ENCODE measurements at places on chromosomes 4 and X.

GRCh38 chrX:24515447-24515846 lies 50.4 kb downstream of the PDK3 start:
- no peak for DNase-seq

DNA sequence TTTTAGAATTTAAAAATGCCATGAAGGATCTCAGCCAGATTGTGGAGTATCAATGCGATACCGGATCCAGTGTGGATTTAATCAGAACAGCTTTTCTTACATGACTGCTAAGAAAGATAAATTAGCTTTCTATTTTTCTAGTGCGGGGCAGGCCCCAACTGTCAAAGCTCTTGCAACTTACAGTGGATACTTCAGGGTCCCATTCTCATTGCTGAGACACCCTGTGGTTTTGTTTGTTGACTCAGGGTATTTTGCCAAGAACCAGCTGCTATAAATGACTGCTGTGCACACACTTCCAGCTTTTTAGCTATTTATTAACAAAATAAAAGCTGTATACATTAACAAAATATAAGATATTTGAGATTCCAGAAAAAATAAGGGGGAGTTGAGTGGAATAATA lies 166.4 kb downstream of the DCLK2 start:
- DNase-seq = no peak

DNA sequence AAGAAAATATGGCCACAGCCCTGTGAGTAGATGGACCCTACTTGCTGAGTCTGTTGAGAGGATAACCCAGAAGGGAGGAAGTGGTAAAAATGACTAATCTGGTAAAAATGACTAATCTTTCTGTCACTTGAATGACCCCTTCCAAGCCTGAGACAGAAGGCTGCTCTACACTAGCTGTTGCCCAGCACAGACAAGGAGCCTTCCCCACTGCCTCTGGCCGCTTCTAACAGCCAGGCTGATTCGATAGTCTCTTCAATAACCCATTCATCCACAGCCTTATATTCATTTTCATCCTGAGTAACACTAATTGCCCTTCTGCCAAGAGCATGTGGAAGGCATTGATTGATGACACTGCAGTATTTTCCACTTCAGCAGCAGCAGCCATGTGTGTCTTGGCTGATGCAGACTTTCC lies 18.4 kb downstream of the MAGEB17 start:
- DNase-seq = no peak

DNA sequence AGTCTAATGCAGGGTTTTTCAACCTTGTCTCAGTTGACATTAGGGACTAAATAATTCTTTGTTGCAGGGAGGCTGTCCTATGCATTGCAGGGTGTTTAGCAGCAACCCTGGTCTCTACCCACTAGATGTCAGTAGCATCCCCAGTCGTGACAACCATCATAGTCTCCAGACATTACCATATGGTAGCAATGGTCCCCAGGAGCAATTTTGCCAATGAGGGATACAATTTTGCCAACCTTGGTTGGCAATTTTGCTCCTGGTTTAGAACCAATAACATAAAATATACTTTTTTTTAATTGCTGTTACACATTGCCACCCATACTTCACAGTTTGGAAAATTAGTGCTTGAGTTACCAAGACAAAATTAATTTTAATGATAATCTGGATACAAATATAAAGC lies 6.0 kb downstream of the EREG start:
- DNase-seq = peak; percentile 32

- no peak for DNase-seq
Observed at GRCh38 chrX:154357205-154357604, 17.2 kb downstream of the FLNA start.

DNA sequence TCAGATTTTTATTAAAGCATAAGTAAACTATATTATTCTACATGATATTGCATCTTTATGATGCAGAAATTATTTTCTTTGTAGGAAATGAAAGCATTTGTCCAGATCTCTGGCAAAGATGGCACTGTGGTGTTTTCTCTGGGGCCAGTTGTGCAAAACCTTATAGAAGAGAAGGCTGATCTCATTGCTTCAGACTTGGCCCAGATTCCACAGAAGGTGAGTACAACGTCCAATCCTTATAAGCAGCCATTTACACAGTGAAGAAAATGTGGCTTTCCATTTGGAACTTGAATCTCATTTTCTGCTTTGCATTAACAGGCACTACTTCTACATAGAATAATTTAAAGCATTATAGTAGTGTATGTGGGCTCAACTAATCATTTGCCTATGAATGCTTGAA lies 6.9 kb upstream of the UGT2B7 start:
- DNase-seq = no peak

DNA sequence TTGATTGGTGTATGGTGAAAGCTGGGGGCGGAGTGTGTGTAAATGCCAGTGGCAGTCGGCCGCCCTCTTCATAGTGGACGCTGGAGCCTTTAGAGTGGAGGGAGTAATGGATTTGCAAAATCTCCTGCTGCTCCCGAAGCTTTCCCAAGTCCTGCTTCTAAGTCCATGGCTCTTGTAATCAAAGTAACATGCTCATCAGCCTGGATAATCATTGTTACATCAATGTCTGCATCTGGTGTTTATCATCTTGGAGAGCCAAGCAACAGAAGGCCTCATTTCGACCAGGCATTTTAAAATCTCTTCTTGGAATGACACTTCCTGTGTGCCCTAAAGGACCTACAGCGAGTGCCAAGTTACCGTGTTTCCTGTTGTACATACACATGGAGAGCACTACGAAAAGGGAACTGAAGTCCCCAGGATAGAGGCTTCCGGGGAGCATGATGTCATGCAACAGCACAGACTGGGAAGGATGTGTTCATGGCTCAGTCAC lies 32.2 kb downstream of the UNC5C start:
- no peak for DNase-seq

GRCh38 chrX:118726887-118727685 lies at the start of gene IL13RA1:
IL13RA1 (plus strand) TSS chrX:118727606; CDS start chrX:118727639, 33 bp downstream.
- peak; percentile 82 for DNase-seq

DNA sequence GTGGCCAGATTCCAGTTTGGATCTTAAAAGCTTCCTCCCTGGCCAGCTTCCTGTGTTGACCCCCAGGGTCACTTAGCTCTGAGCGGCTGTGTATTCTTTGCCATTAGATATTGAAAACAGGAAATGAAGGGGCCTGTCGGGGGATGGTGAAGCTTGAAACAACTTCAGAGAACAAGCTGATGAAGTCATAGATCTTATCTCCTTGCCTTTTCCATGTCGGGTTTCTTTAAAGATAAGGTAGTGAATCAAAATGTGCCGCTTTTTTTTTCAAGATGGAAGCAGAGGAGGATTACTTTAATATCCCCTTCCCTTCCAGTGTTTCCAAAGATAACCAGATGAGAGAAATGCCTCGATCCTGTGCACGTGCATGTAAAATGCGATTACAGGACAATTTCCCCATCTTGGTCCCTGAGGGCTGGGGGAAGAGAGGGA lies 508.5 kb downstream of the MID1IP1 start:
- DNase-seq = no peak

DNA sequence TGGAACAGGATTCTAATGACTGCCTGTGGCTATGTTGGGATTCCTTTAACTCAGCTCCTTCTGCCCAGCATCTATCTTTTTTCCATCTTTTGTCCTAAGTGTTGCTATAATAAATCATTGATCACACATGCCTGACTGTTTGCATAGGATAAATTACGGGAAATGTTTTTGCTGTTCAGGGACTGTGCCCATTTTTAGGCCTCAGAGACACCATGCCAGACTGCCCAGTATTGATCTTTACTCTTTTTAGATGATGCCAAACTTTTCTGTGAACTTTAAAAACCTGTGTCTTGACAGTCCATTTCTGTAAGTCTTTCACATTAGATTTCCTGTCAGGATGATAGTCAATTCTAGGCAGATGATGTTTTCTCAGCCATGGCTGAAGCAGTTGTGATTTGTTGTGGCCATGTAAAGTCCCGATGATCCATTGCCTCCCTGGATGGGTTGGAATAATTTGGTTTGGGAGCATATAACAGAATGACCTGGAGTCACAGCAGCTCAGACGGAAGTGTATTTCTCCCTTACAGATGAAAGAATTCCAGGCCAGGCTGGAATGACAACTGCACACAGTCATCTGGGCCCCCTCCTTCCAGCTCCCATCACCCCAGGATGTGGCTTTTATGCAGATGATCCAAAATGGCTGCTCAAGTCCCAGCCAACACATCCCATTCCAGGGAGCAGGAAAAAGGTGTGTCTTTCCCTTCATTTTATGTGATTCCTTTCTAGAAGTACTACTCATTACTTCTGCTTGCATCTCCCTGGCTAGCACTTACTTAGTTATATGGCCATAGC lies 3.4 kb downstream of the HTT-AS start:
- DNase-seq = no peak

GRCh38 chrX:130079824-130080406 lies 30.4 kb downstream of the ELF4 start:
- DNase-seq = peak; percentile 3

DNA sequence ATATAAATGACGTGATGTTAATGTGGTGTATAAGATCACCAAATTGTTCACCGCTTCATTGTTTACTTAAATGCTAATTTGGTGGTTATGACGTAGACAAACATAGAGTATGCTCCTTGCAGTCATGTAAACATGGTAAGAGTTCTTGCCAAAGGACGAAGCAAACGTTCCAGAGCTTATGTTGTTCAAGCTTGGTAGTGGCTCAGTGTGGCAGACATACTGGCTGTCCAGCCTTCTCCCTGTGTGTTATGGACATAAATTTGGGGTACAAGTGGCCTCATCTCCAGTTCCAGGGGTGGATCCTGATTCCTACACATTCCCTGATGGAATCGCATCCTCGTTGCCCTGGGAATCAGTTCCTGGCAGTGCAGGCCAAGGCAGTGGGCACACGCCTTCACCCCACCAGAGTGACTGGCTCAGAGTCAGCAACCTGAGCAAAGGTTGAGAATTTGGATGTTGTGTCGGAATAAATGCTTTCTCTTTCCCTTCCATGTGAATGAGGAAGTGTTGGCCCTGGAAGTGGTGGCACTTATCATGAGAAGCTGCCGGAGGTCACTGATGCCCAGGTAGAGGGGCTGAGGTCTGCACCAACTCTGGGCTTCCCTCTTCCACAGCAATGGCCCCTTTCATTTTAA lies 25.4 kb downstream of the F11 start:
- no peak for DNase-seq

DNA sequence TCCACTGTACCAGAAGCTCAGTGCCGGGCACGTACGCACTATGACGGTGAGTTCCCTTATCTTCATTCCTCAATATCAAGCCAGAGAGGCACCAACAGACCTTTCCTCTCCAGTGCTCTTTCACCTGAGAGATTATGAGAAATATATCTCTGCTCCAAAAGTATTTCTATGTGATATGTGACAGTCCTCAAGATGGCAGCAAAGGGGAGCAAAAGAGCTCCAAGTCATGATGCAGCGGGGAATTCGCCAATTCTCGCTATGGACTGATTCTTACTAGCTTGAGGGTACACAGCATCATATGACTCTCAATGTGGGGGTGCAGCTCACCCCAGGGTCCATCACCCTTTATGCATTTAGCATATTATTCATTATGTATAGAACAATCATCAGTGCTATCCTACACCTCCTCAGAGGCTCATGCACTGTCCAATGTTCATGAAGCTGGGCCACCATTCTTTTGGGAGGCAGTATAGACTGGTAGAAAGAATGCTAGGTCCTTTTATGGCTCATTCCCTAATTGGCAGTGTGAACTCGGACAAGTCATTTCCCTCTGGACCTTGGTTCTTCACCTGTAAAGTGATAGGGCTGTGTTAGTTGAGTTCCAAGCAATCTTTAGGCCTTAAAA lies 12.8 kb upstream of the IQSEC2 start:
- DNase-seq = no peak

DNA sequence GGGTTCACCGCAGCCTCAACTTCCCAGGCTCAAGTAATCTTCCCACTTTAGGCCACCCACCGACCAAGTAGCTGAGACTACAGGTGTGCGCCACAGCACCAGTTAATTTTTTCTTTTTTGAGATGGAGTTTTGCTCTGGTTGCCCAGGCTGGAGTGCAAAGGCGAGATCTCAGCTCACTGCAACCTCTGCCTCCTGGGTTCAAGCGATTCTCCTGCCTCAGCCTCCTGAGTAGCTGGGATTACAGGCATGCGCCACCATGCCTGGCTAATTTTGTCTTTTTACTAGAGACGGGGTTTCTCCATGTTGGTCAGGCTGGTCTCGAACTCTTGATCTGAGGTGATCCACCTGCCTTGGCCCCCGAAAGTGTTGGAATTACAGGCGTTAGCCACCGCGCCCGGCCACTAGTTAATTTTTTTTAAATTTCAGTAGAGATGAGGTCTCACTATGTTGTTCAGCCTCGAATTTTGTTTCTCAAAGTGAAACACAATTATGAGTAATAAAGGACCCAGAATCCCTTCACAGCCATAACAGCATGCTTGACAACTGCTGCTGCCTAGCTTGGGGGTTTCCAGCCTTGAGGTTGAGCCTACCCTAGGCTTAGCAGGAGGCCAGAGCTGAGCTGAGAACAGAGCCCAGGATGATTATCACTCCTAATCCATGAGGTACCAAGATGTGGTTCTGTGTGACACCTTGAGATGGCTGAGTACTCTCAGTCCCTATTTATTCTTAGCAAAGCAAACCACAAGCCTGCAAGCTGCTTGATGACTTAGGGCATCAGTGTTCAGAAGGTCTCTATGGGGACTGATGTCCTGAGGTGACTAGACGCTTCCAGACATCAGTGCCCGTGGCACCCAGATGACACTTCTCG lies 41.6 kb upstream of the NKRF start:
- no peak for DNase-seq

DNA sequence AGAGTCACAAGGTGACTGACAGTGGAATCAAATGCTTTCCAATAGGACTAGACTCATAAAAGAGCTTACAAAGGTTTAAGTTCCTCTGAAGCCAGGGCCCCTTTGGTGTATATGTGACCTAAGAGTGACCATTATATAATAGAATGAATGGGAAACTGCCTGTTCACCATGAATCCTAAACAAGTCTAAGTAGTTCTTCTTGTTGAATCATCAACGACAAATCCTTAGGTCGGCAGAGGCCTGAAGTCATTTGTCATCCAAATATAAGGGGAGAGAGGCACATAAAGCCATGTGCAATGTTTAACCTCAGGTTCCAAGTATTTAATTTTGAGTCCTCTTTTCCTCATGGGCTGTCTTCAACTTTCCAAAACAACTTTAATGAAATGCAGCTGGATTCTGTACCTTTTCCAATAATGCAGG lies 122.4 kb downstream of the RASL11B start:
- no peak for DNase-seq

DNA sequence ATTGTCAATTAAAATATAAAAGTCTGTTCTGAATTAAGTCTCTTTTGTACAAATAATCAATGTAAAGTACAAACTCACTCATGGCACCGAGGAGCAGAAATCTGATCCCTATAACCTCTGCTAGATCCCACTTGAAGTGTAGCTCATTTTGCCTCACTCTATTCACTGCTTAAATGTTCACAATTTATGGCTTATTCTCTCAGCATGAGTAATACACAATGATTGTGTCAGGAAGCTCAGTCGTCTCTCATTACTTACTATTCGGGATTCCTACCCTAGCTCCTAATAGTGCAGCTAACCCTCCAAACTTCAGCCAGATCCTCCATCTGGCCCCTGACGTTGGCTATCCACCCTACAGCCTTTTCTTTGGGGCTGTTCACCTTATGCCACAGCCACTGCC lies 4.7 kb upstream of the AMMECR1 start:
- DNase-seq = no peak

Data from NCI-H1930 (cell line).